ENCODE measurements at places on chromosomes 1 and 21.
A peak's percentile ranks its signal among the peaks of the same experiment; 100 is the strongest.

GRCh38 chr1:247362153-247362552, 30.5 kb upstream of the ZNF496 start:
- no peak for DNase-seq

DNA sequence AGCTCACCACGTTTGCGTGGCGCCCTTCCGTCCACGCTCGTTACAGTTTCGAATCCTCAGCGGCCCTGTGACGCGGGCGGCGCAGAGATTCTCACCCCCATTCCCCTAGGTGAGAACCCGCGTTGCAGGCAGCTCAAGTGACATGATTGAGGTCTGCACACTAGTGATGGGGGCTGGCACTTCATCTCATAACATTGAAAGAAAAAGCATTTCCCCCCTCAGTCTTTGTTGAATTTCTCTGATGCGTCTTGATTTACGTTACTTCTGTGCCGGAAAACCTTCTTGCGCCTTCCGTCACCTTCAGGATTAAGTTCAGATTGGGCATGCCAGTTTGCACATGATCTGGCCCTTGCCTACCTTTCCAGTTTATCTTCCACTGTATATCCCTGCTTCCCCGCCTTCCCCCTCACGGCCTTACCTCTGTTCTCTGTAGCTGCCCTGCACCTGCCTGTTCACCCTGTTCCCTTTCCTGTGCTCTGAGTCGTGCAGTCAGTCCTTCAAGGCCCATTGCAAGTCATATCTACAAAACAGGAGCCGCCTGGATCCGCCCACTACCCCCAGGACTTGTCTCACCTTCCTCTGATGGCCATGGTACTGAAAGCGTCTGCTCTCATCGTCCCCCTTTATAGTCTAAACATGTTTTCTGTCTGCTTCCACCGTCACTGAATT, 1.1 kb downstream of the CTPS1 start:
- peak; percentile 57 for DNase-seq

- DNase-seq = no peak
These were observed 53.9 kb downstream of the PRSS38 start for GRCh38 chr1:227869279-227869842.

DNA sequence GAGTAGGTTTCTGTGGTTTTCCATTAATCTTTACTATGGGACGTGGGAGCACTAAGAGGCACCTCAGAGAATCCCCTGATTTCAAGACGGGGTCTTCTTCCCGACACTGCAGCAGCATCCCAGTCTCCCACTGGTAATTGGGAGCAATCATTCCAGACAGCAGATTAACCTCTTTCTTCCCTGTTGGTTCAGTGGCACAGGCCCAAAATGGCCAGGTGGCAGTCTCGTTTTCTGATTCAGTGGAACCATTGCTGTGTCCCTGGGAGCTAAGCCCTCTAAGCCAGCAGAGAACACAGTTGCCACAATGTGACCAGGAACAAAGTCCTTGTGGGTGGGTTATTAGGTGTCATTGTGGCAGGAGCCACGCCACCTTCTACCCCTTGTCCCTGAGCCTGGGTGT, 342.1 kb downstream of the MATN1 start:
- DNase-seq = no peak

GRCh38 chr1:226863446-226863845, 7.0 kb upstream of the PSEN2 start:
- DNase-seq = no peak

- no peak for DNase-seq
These were observed 9.7 kb upstream of the SRP9 start for GRCh38 chr1:225767634-225768540.

- peak; percentile 42 for DNase-seq
These were observed 13.9 kb downstream of the NT5C1A start for GRCh38 chr1:39657923-39658485.
